ENCODE measurements at places on chromosomes 13 and 19.
A peak's percentile ranks its signal among the peaks of the same experiment; 100 is the strongest.

- no peak for DNase-seq
Observed at GRCh38 chr13:83666141-83666540, 216.1 kb downstream of the SLITRK1 start.

DNA sequence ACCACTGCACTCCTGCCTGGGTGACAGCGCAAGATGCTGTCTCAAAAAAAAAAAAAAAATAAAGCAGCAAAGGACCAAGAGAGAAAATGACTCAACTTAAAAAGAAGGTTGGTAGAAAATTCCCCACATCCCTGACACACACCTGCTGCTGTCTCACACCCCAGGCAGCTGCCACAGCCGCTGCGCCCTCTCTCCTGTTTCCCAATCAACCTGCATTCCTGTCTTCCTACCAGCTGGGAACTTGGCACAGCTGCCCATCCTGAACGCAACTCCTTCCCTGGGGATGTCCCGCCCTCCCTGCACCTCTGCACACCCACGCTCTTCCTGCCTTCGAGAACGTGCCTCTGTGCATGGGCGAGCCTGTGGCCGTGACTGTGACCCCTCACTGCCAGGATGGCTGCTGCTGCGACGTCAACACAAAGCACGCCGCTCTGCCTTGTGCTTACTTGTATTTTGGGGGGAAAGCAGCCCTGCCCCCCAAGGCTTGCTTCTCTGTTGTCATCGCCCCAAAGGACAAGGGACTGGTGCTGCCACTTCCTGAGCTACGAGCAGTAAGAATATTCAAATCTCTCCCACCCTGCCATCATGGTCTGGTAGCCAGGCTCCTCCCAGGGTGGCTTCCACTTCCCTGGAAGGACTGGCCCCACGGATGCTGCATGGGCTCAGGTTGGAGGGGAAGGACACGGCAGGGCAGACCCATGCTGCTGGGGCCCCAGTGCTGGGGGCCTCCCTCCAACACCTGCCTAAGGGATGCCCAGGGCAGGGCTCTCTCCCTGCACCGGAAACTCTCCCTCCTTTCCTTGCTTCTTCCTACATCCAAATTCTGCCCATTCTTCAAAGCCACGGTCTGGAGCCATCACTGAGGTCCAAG, 20.7 kb downstream of the SH3GL1 start:
- peak; percentile 39 for DNase-seq

DNA sequence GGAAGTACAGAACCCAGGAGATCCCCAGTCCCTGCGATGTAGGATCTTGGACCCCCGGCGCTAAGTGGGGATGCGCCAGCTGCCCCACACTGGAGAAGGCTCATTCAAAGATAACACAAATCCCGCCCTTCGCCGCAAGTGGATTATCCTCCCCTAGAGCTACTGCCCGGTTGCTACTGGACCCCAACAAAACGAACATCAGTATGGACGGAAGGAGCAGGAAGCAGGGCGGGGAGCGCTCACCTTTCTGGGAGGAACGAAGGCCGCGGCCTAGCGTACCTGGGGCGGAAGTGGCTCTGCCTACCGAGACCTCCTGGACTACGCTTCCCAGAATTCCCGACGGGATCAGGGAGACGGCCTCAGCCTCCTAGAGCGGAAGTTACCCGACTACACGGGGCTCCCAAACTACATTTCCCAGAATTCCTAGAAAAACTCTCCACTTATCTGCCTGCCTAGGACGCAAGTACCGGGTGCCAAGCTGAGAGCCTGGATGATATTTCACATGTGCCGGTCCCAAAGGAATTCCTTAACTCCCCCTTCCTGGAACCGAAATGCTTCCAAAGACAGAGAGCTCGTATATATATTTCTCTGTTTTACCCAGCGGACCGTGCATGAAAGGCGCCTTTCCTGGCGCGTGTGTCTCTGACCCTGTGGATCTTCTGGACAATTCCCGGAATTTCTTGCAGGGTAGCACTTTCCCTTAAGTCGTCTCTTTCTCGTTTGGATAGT, at the start of gene ZNF112:
Gene ZNF112 (minus strand): TSS at position 298 of the 729 bp plus-strand sequence. CDS start 16,141 bp downstream, outside the sequence.
- DNase-seq = no peak

- no peak for DNase-seq
Observed at GRCh38 chr19:30391554-30392551, 19.7 kb downstream of the ZNF536 start.

DNA sequence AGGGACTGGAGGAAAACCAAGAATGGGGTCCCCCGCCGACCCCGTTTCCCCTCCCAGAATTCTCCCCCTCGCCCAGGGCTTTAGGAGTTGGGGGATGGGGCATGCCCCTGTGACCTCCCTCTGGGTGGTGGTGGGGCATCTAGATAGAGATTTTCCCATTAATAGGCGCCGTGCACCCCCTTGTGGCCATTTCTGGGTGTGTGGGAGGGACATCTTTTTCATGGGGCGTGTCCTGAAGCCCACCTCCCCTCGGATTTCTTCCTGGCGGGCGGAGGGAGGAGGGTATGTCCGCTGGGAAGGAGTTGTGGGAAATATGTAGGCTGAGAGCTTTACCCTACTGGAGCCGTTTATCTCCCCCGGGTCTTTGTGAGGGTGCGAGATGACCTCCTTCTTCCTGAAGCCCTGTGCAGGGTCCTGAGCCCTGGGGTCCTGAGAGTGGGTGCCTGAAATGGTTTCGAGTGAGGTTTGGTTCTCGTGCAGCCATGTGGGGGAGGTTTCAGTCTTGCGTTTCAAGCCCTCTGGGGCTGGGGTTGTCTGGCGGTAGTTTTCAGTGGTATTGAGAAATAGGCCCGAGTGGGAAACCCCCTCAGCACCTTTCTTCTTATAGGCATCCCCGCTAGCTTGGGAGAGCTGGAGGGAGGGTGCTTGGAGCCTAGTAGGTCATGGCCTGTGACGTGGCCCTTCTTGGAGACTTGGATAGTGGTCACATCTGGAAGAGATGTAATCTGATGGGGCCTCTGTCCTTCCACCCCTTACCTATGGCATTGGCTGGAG, 1.0 kb downstream of the PRMT1 start:
- DNase-seq = peak; percentile 80

GRCh38 chr13:76836311-76836710, 49.9 kb downstream of the KCTD12 start:
- no peak for DNase-seq

DNA sequence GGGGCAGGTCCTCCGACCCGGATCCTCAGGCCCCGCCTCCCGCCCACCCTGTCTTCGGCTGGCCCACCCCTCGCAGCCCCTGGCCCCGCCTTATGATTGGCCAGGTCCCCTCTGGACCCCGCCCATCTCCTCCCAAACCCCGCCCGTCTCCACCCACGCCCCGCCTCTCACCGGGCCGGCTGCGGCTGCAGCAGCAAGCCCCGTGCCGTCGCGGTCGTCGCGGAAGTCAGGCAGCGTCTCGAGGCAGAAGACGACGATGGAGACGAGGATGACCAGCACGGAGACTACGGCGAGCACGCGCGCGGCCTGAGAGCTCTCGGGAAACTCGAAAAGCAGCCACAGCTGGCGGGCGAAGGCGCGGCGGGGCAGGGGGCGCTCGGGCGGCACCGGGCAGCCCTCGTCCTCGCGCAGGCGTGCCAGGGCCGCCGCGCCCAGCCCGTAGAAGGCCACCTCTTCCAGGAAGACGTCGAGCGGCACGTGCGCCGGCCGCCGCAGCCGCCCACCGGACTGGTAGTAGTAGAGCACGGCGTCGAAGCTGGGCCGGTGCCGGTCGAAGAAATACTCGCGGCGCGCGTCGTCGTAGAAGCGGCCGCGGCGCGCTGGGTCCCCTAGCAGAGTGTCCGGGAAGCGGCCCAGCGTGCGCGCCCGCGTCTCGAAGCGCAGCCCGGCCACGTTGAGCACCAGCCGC, 495 bp downstream of the KCNA7 start:
- DNase-seq = no peak

DNA sequence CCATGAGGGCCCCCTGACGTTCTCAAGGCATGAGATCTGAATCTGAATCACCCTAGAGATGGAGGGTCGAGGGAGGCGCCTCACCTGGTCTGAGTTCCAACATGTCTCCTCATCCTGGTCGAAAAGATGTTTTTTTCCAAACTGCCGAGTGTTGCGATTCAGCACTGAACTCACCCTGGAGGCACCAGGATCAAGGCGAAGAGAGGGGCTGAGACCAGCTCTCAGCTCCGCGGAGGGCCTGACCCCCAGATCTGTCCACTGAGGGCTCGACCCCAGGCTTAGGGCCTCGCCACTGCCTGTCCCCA, 555 bp downstream of the NR2C2AP start:
- no peak for DNase-seq

GRCh38 chr19:51259348-51260245, 8.7 kb downstream of the SIGLECL1 start:
- peak; percentile 29 for DNase-seq

- no peak for DNase-seq
Observed at GRCh38 chr13:82245860-82246259, 1636.4 kb downstream of the SLITRK1 start.

DNA sequence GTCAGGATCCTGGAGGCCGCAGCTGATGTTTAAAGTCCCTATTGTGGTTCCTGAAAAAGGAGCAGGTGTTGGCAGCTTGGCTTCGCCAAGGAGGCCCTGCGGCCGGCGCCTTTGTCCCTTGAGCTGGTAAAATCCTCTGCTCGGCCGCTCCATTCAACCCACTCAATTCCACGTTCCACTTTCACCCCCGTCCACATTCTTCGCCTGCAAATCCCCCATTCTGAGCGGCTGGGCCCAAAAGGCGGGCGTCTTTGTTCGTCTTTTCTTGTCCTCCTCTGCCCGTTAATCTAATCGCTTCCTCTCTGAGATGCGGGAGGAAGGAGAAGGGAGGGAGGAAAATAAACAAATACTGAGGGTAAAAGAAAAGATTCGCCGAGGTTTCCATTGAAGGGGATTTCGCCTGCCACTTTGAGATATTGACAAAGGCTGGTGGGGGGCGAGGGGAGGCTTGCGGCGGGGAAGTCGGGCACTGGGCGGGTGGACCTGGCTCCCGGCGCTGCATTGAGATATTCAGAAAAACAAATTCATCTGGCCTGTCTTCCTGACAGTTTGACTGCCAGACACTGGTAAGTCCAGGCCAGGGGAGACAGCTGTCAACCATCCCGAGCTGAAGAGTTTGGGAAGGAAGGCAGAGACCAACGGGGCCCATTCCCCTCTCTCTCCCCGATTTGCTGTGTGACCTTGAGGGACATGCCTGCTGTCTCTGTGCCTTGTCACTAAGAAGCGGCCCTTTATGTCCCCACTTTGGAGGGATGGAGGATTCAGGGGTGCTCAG, 37.6 kb downstream of the ZNRF4 start:
- DNase-seq = no peak

DNA sequence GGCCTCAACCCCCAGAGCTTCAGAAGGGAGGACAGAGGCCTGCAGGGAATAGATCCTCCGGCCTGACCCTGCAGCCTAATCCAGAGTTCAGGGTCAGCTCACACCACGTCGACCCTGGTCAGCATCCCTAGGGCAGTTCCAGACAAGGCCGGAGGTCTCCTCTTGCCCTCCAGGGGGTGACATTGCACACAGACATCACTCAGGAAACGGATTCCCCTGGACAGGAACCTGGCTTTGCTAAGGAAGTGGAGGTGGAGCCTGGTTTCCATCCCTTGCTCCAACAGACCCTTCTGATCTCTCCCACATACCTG, 969 bp upstream of the CEACAM5 start:
- no peak for DNase-seq

- DNase-seq = no peak
Observed at GRCh38 chr19:32174386-32175113, 170.9 kb upstream of the ZNF507 start.

- no peak for DNase-seq
Observed at GRCh38 chr19:49758292-49758691, 4.8 kb downstream of the TSKS start.

- no peak for DNase-seq
Observed at GRCh38 chr19:46347985-46348384, 1.1 kb downstream of the PPP5C start.

- no peak for DNase-seq
Observed at GRCh38 chr13:51971520-51972426, 39.5 kb downstream of the ATP7B start.

- DNase-seq = no peak
Observed at GRCh38 chr13:64538711-64539110, 2691.4 kb downstream of the PCDH9 start.

- DNase-seq = no peak
Observed at GRCh38 chr13:67183151-67183550, 47.0 kb downstream of the PCDH9 start.

GRCh38 chr19:55617426-55617825, 6.9 kb downstream of the ZNF784 start:
- DNase-seq = no peak

DNA sequence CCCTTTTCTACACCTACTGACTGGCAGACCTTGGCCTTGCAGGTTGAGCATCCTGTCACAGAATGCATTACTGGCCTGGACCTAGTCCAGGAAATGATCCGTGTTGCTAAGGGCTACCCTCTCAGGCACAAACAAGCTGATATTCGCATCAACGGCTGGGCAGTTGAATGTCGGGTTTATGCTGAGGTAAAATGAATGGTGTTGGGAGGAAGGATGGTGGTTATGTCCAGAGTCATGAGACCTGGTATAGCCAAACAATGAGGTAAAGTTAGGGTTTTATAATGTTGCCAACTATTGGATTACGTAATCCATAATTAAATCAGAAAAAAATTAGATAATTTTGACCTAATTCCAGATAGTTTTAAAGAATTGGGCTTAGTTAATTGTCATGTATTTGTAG, 212.5 kb downstream of the PCCA start:
- DNase-seq = no peak

GRCh38 chr13:51453207-51453958, 547 bp upstream of the INTS6 start:
- DNase-seq = peak; percentile 79

DNA sequence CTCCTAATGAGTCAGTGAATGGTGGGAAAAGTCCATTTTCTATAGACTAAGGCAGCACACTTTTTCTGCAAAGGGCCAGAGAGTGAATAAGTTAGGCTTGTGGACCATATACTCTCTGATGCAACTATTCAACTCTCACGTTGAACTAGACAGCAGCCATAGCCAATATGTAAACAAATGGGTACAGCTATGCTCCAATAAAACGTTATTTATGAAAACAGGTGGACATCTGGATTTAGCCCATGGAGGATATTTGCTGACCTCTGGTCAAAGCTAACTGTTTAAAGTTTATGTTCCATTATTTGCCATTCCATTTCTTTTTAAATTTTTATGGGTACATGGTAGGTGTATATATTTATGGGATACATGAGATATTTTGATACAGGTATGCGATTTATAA, 4.7 kb upstream of the CCDC169 start:
- no peak for DNase-seq

GRCh38 chr13:39016087-39016486, 21.8 kb downstream of the PROSER1 start:
- DNase-seq = no peak

DNA sequence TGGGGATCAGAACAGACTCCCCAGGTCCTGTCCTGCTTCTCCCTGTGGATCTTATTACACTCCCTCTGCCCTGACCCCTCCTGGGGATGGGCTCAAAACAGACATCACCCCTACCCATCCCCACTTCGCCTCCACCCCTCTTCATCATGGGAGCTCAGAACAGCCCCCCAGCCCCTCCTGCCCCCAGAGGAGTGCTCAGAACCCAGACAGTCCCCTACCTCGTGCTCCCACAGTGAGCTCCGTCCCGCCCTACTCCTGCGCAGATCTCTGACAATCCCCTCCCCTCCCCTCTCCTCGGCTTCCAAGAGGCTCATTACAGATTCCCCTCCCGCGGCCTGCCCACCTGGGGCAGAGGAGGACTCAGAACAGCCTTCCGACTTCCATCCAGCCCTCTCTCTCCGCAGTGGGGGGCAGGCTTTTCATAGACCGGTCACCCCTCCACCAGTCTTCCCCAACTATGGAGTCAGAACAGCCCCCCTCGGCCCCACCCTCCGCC, 6.1 kb downstream of the NXNL1 start:
- no peak for DNase-seq
